ENCODE measurements at places on chromosomes 5 and 9.

DNA sequence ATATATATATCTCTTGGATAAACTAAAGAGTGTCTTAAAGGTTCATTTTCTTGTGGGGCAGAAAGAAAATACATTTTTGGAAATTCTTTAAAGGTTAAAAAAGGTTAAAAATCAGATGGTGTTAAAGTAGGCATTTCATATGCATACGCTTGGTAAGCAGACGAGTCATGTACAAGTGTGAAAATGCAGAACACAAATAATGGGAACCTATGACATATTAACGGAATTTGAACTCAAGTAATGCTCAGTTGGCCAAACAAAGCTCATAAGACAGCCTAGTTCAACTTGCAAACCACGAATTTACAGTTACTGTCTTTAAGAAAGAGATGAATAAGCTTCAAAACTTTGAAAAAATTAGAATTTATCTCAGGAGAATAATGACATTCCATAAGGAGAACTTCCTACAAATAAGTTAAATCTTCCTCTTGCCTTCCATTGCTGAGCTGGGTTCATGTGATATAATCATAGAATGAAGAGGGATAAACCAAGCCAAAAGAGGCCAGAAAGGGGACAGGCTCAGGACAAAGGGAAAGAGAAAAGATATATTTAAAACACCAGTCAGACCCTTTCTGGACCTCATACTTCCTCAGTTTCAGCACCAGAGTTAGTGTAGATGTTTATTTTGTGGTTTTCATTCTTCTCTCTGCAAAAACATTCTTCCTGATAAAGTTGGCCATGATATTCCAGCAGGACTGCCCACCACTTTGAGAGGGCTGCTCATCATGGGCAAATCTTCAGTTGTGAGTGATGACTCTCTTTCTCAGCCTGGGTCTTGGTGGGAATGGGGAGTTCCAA is 256.7 kb upstream of the CD180 start:
- DNase-seq = no peak

DNA sequence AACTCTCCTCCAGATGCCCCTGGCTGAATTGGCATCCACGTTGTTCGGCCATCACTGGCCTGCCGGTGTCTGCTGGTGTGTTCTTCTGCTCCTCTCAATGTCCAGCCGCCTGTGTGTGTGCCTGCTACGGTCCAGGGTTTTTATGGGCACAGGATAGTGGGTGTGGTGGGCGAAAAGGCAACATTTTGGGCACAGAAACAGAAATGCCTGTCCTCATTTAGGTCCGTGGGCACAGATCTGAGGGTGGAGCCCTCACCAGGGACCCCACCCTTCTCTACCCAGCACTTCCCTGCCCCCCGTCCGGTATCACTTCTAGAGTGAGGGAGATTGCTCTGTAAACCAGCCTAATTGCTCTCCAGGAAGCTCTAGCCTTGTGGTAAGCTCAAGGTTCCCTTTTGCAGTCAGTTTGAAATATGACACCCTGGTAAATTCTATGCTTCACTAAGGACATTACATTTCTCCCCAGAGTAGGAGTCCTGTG is 410.1 kb downstream of the MAT2B start:
- DNase-seq = no peak

- no peak for DNase-seq
Measured at GRCh38 chr9:114452219-114453165, 52.8 kb downstream of the WHRN start.

GRCh38 chr5:19855453-19855852 is 132.5 kb downstream of the CDH18 start:
- no peak for DNase-seq

DNA sequence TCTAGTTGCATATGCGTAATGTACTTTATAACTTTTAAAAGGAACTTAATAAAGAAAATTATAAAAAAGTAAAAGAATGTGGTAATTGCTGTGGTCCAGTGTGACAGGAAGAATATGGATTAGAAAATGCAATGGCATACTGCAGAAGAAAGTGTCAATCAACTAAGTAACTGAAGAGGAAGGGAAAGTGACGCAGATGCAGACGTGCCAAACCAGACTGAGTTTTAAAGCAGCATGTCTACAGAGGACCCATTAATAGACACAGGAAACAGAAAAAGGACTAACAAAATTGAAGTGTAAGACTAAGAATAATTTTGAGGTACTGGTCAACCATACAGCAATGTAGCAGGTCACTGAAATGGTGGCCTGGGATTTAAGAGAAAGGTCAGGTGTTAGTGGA is 73.3 kb downstream of the DPYSL3 start:
- DNase-seq = no peak

- no peak for DNase-seq
Measured at GRCh38 chr5:54794135-54794975, 191.0 kb downstream of the ESM1 start.

- DNase-seq = no peak
Measured at GRCh38 chr5:31663519-31663918, 24.6 kb downstream of the PDZD2 start.
